Stimulated activated CD4-positive, alpha-beta T cell treated with anti-CD3 and anti-CD28 coated beads, Interleukin-1b, Interleukin-23, amount 100 ng/mL, for 24 hours (primary cell): ENCODE measurements at places on chromosomes 1 and 21.

DNA sequence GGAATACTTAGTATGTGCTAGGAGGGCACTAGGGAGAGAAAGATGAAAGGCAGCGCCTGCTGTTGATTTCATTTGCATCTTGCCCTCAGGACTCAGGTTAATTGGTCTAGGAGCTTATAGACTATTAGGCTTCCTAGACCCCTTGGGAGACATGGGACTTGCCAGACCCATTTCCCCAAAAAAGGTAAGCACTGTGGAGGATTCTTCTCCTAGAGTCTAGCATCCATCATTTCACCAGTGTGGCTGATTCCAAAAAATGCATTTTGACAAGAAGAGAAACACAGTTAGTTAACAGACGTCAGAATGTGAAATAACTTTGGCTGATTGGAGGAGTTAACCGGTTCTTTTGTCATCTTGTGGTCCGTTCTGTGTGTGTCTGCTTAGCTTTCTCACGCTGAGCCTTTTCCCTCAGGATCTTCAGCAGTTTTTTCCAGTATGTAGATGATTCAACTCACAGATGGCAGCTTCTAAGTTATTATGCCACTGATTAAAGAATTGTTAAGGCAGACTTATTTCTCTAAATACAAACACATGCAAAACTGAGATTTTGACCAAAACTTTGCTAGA, 108.8 kb downstream of the KIF26B start:
- no peak for DNase-seq

DNA sequence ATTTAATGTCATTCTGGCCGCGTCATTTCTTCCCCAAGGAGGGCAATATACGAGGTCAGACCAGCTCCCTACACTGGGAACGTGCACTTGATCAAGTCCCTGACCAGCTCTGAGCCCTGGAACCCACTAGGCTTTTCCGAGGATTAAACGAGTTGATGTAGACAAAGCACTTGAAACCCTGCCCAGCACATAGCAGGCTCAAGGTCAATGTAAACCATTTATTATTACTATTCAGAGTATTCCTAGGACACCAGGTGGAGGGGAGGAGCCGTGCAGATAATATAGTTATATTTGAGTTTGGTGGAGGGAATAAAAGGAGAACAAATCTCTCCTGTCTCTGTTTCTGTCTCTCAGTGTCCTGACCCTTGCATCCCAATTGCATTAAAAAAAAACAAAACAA, 174.1 kb upstream of the IGSF21 start:
- no peak for DNase-seq

- no peak for DNase-seq
These were observed 25.9 kb upstream of the CD84 start for GRCh38 chr1:160605205-160605604.

DNA sequence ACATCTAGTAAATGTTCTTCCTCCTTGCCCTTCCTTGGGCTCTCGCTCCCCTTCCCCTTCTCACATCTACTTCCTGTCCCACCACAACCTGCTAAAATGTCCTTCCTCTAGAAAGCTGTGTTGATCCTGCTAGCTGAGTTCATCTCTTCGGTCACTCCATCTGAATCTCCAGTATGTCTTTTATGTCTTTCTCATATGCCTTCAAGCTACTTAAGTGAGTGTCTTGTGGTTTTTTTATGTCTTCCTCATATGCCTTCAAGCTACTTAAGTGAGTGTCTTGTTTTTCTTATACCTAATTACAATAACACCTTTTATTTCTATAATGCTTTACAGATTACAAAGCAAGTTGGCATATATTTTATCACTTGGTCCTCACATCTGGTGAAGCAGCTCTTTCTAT, 33.9 kb downstream of the CSF1 start:
- DNase-seq: no peak

GRCh38 chr1:55586771-55587170, 371.6 kb upstream of the USP24 start:
- no peak for DNase-seq

DNA sequence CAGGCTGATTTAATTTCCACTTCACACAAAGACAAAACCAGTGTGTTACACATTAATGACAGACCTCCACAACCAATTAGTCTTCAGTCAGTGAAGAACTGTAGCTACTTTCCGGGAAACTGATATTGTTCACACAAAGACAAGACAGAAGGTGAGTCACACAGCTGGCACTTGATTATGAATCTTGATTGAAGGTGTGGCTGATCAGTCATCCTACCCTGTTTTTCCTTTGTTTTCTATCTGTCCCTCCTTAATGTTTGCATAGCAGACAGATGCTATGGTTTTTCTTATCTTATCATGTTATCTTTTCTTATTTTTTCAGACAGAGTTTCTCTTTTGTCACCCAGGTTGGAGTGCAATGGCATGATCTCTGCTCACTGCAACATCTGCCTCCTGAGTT, 185.1 kb upstream of the GREM2 start:
- DNase-seq: no peak

DNA sequence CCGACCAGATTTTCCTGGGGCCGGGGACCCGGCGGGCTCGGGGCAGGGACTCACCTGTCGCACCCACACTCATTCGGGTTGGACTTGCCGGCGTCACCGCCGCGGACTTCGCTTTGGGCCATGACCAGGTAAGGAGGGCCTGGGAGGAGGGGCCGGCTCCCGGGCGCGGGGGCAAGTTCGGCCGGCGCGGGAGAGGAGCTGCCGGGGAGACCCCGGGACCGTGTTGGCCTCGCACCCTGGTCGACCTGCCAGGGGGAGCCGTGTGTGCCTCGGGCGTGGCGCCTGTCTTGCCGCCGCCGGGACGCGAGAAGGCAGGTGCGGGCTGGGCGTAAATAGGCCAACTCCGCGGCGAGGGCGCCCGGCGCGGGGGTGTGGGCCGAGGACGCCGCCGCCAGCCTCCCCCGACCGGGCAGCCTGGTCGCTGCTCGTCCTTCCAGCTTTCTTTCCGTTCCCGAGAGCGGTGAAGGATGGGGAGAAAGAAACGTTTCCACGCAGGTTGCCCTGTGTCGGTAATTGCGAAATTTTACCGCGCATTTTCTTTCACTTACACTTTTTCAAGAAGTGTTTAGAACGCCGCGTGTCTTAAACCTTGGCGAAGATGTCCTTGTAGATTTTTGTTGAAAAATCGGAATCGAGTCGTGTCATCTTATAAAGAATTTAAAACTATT, 558 bp downstream of the USP1 start:
- DNase-seq: peak; percentile 12

DNA sequence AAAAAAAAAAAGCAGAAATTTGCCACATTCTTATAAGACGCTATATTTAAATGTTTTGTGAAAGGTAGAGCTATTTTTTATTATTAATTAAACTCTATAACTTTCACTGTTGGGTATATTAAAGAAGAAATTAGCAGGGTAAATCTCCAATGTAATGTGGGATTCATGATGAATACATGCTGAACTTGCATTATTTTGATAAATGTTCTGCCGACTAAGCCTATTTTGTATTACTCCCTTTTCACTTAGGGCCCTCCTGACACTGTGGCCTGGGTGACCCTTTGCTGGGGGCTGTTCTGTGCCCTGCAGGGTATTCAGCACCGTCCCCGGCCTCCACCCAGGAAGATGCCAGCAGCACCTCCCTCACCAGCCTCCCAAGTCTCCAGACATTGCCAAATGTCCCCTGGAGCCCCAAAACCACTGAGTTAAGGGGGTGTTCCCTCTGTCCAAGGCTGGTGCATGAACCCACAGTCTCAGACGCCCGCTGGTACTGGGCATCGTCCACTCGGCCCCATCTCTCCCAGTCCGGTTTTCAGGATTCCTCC, 22.5 kb downstream of the RSPH1 start:
- no peak for DNase-seq

- DNase-seq: no peak
These were observed 69.3 kb downstream of the PLXNA2 start for GRCh38 chr1:208174731-208175507.

GRCh38 chr21:38910390-38911067, 104.8 kb downstream of the ETS2 start:
- no peak for DNase-seq

DNA sequence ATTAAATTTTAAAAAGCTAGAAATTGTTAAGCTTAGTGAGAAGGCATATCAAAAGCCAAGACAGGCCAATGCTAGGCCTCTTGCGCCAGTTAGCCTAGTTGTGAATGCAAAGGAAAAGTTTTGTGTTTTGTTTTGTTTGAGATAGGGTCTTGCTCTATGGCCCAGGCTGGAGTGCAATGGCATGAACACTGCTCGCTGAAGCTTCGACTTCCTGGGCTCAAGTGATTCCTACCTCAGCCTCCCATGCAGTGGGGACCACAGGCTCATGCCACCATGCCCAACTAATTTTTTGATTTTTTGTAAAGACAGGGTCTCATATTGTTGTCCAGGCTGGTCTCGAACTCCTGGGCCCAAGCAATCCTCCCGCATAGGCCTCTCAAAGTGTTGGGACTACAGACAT, 40.3 kb downstream of the TRIM33 start:
- DNase-seq: no peak

- no peak for DNase-seq
These were observed 21.1 kb upstream of the F3 start for GRCh38 chr1:94562519-94563260.

DNA sequence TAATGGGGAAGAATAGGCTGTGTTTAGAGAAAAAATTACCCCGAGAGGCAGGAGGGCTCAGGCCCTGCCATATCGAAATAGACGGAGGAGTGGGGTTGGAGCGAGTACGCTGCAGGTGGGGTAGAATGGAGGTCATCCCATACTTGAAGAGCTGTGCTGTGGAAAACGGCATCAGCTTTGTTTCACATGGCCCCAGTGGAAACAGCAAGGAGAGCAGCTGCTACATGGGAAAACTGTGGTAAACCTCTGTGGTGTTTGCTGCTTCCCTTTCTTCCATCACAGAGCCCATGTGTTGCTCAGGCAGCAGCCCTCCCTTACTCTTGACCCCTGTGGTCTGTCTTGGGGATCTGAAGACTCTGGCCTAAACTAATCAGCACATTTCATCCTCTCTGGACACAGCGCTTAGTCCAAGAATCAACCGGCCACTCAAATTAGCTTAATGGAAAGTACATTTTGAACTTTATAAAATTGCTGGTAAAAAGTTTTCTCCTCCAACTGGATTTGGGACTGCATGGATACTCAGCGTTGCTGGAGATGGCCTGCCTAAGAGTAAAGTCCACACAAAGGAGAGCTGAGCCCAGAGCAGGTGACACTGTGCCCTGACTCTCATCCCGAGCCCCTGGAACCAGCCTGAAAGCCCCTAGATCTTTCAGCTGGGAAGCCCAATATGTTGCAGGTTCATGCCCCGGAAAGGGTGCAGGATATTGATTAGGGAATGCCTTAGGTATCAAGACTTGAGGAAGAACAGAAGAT, 127.1 kb upstream of the GADD45A start:
- DNase-seq: no peak

GRCh38 chr21:42455754-42456440, 40.1 kb downstream of the RSPH1 start:
- DNase-seq: no peak

GRCh38 chr21:43311301-43311817, 115.6 kb downstream of the SIK1 start:
- DNase-seq: no peak

GRCh38 chr1:82565546-82565945, 764.8 kb downstream of the ADGRL2 start:
- DNase-seq: no peak

- DNase-seq: no peak
These were observed 652.5 kb downstream of the KIF26B start for GRCh38 chr1:245807306-245807705.

DNA sequence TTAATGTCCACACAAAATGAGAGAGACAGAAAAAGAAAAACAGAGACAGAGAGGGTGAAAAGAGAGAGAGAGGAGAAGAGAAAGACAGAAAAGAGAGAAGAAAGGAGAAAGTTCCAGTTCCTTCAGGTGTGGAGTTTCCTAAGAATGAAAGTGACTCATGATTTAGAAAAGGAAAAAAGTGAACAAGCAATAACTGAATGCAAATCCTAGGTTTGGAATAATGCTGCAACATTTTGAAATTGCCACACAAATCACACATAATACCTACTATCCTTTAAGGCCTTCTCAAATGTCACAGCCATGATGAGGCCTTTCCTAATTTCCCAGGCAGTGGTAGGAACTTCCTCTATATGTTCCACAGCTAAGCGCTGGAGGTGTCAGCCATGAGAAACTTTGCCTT, 31.5 kb upstream of the XPR1 start:
- no peak for DNase-seq
